Left kidney (tissue), 8 donors: ENCODE measurements at places on chromosomes 4 and X.

GRCh38 chrX:111349934-111350333 is 62.1 kb downstream of the DCX start:
- no peak for DNase-seq

GRCh38 chr4:128220286-128221235 is 67.1 kb downstream of the PGRMC2 start:
- DNase-seq, result no peak

GRCh38 chr4:126445596-126445995 is 1130.8 kb downstream of the FAT4 start:
- no peak for DNase-seq

GRCh38 chrX:22141047-22141730 is 109.1 kb downstream of the PHEX start:
- DNase-seq, result no peak

DNA sequence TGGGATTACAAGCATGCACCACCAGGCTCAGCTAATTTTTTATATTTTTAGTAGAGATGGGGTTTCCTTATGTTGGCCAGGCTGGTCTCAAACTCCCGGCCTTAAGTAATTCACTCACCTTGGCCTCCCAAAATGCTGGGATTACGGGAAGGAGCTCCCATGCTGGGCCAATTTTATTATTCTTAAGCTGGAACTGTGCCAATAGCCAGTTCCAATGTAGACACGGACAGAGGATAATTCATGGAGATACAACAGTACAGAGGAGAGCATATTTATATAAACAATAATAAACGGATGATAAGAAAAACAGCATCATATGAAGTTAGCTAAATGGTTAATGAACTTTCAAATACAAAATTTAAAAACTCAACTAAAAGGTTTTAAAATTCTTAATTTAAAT is 87.8 kb downstream of the PPA2 start:
- no peak for DNase-seq

DNA sequence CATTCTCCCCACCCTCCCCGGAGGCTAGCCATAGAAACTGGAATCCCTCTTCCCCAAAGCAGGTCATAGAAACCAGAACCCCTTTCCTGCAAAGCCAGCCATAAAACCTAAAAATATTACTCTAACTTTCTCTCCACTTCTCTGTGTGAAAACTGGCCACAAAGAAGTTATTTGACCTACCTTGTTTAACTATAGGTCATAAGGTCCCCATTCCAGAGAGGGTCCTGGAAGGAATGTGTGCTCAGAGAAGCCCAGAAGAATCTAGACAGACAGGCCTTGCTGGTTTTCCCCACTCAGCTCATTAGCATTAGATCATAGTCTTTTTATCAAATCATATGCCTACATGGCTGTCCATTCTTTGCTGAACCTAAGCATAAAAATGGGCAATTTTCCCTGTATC is 52.8 kb upstream of the TEX13A start:
- DNase-seq, result no peak

DNA sequence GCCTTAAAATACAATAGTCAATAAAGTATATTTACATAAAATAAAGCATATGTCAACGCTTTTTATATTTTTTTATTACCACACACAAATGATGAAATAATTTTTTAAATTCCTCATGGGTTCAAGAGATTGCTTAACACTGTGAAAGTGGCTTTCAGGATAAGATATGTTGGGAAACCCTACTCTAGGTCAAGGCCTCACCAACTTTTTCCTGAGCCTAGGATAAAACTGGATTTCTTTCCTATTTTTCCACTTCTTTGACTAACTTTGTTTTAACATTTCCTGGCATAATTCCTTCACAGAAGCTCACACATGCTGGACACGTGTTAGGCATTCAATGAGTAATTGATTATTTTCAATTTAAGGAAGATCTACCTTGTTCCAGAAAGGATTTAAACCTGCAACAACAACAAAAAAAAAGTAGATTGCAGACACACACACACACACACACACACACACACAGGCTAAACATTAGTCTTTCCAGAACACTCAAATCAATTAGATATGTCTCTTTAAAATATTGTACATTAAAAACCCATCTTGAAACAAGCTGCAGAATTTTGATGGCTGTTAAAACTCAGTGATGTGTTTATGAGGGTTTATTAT is 9.1 kb downstream of the KLB start:
- no peak for DNase-seq

GRCh38 chrX:135438734-135439043 is 16.9 kb downstream of the SMIM10L2A start:
- DNase-seq, result no peak

DNA sequence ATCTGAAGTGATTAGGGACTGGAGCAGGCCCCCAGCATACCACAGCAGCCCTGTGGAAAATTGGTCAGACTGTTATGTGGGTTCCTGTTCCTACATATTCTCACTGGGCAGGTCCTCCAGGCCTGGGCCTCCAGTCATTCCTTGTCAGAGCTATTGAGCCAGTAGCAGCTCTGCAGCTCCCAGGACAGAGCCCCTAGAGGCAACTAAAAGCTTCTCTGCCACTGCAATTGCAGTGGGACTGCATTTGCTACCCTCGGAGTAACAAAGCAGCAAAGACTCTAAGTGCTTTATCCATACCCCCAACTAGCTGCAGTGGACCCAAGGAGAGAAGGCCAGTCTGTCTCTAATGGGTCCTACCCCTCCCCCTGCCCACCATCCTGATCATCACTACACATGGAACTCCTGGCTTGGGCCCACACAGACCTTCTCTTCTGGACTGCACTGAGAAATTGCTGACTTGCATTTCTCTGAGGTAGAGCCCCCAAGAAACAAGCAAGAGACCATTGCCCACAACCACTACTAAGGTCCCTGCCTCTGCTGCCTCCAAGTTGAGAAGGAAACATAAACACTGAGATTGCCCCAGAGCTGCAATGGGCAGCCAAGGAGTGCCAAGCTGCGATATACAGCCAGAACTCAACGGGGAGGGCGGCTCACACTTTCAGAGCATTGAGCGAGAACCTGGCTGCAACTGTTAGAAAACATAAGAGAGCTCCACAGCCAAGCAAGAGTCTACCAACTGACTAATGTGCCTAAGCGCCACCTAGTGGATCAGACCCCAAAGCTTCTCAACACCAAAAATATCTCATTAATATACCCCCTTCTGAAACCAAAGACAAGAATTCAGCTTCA is 738.7 kb upstream of the NDST4 start:
- peak; percentile 43 for DNase-seq

GRCh38 chr4:26062215-26062614 is 148.2 kb downstream of the SMIM20 start:
- DNase-seq, result no peak

GRCh38 chr4:37994569-37994968 is 34.4 kb downstream of the PTTG2 start:
- no peak for DNase-seq

- no peak for DNase-seq
Observed at GRCh38 chr4:8710416-8710815, 117.9 kb downstream of the CPZ start.

- peak; percentile 24 for DNase-seq
Observed at GRCh38 chr4:124810827-124811226, 98.3 kb upstream of the ANKRD50 start.
